ENCODE measurements at places on chromosomes 7 and 10.

GRCh38 chr7:83520726-83521125 lies 128.2 kb downstream of the SEMA3E start:
- no peak for DNase-seq

- no peak for DNase-seq
Measured at GRCh38 chr7:38846280-38846679, 62.7 kb downstream of the VPS41 start.

- no peak for DNase-seq
Measured at GRCh38 chr7:39386718-39387117, 179.5 kb upstream of the YAE1 start.

GRCh38 chr7:36058020-36058592 lies 94.9 kb upstream of the EEPD1 start:
- no peak for DNase-seq

DNA sequence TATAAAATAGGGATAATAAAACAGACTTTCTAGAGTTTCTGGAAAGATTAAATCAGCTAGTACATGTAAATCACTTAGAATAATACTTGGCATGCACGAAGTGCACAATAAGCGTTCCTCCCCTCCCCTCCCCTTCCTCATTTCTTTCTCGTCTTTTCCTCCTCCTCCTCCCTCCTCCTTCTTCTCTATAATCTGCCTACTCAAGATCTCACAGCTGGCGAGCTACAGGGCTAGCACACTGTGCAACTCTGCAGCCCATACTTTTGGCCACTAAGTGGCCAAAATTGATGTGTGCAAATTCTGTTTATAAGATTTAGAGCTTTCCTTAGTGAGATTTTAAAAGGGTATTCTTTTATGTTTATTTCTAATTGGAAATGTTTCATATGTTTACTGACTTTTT lies 565.3 kb downstream of the PHTF2 start:
- DNase-seq: no peak

DNA sequence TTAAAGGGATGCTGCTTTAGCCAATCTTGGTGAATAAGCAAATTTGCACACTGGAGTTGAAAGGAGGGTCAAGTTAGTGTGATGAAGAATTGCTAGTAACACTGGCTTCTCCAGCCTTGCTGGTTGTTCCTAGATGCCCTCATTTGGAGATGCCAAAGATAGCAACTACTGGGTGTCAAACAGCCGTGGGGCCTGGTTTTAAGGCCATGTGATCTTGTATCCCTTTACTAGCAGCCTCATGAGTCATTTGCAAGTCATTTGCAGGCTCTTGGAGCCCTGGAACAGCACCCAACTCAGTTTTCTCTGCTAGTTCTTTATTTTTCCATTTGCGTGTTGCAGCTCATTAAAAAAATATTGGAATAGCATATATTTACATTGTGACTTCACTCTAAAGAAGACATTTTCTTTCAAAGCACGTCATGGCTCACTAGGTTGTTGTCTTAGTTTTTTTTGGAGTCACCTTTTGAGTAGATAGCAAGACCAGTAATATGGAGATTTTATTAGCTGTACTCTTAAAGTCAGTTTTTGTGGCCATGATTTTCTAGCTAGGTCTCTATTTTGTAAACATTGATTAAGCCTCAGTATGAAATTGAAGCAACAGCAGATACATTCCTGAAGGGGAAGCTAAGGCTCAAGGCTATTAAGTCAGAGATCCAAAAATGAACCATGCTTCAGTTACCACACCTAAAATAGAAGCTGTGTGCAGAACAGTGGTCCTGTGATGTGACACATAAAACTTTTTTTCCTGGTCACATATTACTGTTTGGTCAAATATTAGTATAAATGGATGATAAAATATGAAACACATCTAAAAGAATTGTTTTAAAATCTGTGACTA lies 1.3 kb downstream of the LSMEM1 start:
- DNase-seq: no peak

Measured in activated CD8-positive, alpha-beta memory T cell treated with anti-CD3 and anti-CD28 coated beads, Interleukin-2, amount 10 ng/mL, durations not matched to agents 7 days and 5 days (primary cell).